CD4-positive, CD25-positive, alpha-beta regulatory T cell (primary cell): ENCODE measurements at places on chromosomes 2 and 18. TPM values are rescaled to one million over a fixed set of nuclear protein-coding genes. Genes with fewer than 3 reads are reported as not detected.

The RTTN gene
- 3.2 TPM for polyA plus RNA-seq

The RBKS gene
- 3.7 TPM for polyA plus RNA-seq

The RAB3GAP1 gene
- 19.7 TPM for polyA plus RNA-seq

The LGALSL gene
- 0.28 TPM for polyA plus RNA-seq

The EGR4 gene
- not detected for polyA plus RNA-seq

The PLGLB2 gene
- 0.93 TPM for polyA plus RNA-seq

The EVX2 gene
- polyA plus RNA-seq = not detected

The NOP58 gene
- polyA plus RNA-seq = 97.3 TPM

The ERMN gene
- not detected for polyA plus RNA-seq

The PLCL1 gene
- polyA plus RNA-seq = 21.3 TPM

The TNFAIP6 gene
- not detected for polyA plus RNA-seq

The SCN9A gene
- not detected for polyA plus RNA-seq

The SMPD4 gene
- polyA plus RNA-seq = 28.5 TPM

The HAAO gene
- polyA plus RNA-seq = 0.27 TPM

The DDX1 gene
- polyA plus RNA-seq = 48.6 TPM
